ENCODE measurements at places on chromosomes 5 and 9.

DNA sequence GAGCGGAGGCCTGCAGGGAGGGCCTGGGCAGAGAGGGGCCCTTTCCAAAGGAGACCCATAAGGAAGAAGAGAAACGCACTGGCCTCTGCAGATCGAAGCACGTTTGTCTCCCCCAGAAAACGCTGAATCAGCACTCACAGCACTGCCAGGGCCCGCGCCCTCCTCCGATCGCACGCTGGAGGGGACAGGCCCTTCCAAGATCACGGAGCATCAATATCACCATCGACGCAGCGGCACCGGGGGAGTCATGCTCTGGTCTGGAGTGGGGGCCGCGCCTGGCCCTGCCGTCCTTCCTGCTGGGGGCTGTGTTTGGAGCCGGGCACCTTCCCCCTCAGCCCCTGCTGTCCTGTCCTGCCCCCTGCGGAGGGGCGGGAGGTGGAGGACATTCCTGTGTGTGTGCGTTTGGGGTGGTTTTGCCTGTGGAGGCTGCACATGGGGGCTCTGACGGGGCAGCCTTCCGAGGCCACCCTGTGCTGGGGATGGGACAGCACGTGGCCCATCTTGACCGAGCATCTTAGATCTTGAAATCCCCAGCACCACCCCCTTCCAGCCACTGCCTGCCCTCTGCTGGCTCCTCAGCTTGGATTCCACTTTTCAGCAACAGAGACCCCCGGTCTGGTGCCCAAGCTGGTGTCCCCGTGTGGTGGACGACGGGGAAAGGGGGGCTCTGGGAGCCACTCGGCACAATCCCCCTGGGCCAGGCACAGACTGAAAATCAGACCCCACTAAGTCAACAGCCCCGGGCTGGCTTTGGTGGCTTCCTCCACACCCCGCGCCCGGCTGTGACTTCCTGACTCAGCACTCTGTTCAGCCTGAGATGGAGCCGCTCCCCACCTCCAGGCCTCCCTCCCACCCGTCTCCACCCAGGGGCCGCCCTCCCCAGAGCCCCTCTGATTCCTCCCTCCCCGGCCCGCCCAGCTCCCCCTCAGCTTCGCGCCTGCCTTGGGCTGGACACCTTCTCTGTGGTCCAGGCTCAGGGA, 8.3 kb downstream of the TMEM250 start:
- DNase-seq, result peak; percentile 33

GRCh38 chr9:86098824-86099700, at the start of gene GOLM1:
TSS of gene GOLM1 (minus strand) at chr9:86099558. CDS start at chr9:86079320, 20,238 bp downstream.
- DNase-seq, result peak; percentile 27

DNA sequence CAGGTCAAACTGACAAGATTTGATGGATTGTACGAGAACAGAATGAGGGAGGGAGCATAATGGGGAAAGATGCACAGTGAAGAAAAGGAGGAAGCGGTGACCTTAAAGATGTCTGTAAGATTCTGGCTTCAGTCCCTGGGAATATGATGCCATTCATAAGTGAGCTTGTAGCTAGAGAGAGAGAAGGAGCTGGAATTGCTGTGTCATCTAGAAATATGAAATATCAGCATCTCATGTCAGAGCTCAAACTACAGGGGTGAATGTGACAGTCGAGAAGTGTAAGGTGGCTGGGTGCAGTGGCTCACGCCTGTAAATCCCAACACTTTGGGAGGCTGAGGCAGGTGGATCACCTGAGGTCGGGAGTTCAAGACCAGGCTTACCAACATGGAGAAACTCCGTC, 24.0 kb upstream of the WHRN start:
- no peak for DNase-seq

- DNase-seq, result no peak
Measured at GRCh38 chr5:74017786-74018211, 391.8 kb downstream of the ARHGEF28 start.

- DNase-seq, result no peak
Measured at GRCh38 chr5:61010467-61011454, 65.8 kb downstream of the NDUFAF2 start.

DNA sequence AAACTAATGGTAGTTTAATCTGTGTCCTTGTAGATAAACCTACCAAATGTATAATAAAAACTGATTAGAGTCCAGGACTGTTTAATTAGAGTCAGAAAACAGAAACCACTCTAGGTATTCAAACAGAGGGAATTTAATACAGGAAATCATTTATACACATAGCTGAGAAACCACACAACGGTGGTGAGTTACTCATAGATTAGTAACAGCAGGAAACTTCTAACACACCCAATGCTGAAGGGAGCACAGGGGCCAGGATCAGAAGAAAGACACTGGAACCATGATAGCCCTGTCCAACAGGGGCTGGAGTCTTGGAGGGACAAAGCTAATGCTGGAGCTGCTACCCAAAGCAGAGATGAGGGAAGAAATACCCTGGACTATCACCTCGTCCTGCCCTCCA, 321.0 kb downstream of the ACTL7B start:
- no peak for DNase-seq

GRCh38 chr5:95175106-95175505, 109.8 kb downstream of the MCTP1 start:
- DNase-seq, result no peak

DNA sequence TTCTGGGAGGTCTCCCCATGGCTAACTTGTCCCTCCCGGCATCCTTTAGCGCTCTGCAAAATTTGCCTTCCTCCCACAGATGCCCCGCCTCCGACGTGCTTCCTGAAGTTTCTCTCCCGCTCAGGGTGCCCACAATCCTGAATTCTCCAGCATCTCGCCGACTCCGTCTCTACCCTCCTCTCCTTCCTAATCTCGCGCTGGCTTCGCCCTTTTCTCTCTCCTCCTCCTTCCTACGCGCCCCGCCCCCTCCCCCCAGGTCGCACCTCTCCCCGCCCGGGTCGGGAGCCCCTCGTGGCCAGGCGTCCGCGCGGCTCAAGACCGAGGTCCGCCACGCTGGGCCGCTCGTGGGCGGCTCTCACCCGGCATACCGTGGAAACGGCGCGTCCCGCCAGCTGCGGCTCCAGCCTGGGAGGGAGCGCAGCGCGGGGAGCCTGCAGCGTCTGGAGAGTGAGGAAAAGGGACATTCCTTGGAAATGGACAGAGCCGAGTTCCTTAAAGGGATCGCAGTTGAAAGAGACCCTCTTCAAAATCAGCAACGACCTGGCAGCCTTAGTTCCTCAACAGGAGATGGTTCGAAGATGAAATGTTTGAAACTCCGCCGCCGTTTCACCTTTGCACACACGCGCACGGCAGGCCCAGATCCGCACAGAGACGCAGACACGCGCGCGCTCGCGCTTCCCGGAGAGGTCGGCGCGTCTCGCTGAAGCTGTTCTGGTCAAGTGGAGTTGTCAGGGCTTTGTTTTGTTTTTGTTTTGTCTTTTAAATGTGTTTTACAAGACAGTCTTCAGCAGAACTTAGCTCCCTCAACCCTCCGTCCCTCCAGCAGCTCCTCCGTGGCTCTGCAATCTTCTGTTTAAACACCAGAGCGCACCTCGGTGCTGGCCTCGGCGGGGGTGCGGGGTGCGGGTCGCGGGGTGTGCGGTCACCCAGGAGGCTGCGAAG, 5.0 kb upstream of the IRX2 start:
- no peak for DNase-seq

DNA sequence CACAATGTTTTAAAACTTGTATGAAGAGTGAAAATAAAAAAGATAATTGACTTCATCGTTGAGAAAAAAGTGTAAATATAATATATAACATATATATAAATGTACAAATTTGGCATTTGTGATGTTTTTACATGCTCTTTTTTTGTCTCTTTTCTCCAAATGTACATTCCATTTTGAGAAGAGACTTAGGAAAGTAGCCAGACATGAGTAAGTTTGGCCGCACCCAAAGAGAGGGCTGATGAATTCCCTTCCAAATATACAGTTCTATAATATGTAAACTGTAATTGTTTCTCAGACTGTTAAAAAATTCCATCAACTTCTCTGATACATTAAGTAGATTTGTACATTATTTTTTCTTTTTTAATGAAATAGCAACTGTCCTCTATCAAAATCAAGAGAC, 193.2 kb upstream of the MAP3K1 start:
- DNase-seq, result no peak

- DNase-seq, result no peak
Measured at GRCh38 chr5:61586096-61587084, 254.3 kb downstream of the ZSWIM6 start.

GRCh38 chr9:37324261-37324683, 98.2 kb upstream of the GRHPR start:
- peak; percentile 2 for DNase-seq

- DNase-seq, result no peak
Measured at GRCh38 chr5:67366276-67366675, 169.7 kb upstream of the CD180 start.

DNA sequence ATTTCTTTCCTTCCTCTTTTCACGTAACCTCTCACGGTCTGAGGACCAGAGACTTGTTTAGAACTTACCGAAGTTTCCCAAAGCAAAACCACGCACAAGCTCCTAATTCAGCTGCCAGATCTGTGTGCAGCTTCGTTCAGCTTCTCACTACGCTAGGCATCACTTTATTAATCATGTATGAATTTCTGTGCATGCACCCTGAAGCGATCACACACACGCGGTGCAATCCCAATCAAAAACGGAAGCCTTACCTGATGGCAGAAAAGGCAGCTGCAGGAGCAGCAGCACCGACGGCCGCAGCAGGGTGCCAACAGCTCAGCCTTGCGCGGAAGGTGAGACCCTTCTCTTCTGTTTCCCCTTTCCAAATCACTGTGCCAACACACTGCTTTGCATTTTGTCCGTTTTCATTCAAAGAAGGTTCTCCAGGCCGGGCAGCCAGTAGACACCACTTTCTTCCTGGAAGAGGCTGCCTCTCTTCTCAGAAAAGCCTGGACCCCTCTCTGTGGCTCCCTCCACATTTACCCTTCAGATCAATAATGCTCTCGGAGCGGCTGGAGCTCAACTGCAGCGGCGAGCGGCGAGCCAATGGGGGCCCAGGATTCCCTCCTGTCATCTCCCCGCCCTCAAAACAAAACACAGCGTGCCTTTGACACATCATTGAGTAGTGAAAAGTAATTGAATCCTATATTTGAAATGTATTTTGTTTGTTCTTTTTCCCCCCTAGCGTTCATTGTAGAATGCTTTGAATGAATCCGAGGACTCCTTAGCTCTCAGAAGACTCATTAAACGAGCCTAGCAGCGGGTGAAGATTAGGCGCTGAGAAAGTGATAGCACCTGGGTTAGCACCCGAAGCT, at the start of gene CDH12:
Gene CDH12, minus strand, starts transcription at position 538 of the 854 bp plus-strand sequence.
- no peak for DNase-seq

GRCh38 chr5:139137697-139138096, 60.5 kb downstream of the SIL1 start:
- DNase-seq, result no peak

- no peak for DNase-seq
Measured at GRCh38 chr5:71652803-71653543, 65.8 kb downstream of the MCCC2 start.

GRCh38 chr5:116466727-116467464, 107.7 kb downstream of the SEMA6A start:
- DNase-seq, result no peak

GRCh38 chr5:17014686-17015085, 78.6 kb upstream of the MYO10 start:
- no peak for DNase-seq

GRCh38 chr9:573691-574410, 267.6 kb upstream of the DMRT1 start:
- no peak for DNase-seq

DNA sequence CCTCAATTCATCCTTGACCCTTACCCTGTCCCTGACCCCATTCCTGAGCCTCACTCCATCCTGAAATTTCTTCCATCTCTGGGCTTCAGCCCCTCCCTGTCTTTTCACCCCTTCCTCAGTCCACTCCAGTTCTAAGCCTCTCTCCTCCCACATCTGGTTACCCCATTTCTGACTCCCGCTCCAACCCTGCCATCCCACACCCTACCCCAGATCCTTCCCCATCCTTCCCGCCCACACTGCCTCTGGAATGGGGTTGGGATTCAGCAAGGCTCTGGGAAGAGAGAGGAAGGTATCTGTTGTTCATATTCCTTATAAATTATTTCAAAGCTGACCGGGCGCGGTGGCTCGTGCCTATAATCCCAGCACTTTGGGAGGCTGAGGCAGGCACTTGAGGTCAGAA, 29.9 kb upstream of the MVB12B start:
- no peak for DNase-seq

- no peak for DNase-seq
Measured at GRCh38 chr5:130141659-130142320, 237.5 kb downstream of the CHSY3 start.

DNA sequence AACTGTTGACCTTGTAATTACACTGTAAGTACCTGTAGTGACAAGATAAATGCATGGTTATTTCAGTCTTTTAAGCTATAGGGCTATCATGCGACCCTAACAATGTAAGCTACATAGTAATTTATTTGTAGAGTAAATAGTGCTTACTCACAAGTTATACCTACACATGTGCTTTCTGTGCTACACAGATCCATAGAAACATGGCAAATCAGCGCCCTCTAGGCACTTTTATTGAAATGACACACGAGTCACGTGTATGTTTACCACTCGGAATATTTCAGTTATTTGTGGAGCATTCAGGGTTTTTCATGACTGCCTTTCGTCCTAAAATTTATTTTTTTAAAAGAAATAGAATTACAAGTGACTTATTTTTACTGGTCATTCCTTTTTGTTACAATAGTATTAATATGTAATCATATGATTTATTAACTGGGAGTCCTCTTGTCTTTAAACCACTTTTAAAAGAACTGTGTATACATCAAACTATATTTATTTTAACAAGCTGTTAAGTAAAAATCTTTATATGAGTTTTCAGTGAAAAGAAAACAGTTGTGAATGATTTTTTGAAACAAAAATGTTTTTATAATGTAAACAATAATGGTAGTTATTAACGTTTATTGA, 1242.3 kb upstream of the WWC1 start:
- DNase-seq, result no peak

DNA sequence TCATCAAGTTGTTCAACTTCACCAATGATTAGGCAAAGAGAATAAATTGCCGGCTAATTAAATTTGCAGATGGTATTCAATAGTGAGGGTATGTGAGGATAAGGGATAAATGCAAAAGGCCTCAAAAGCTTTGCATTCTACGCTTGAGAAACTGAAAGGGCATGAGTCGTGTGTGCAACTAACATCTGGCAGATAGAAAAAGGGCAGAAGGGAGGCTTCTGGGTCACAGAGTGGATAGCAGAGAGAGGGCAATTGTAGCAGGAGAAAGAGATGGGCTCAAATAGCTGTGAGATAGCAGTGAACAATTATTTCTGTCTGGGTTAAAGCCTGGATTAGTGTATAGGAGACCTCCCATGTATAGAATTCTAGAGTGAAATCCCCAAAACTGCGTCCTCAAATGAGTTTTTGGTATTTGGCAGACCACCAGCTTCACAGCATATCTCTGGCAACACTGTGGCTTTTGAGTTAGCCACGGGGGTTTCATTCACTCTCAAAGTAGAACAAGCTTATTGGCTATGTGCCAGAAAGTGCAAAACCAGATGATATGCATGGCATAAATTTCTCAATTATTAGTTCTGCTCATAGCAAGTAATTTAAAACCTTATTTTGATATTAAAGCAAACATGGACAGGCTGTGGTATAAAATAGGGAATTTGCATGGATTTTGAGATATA, 586.3 kb downstream of the BRINP1 start:
- no peak for DNase-seq

DNA sequence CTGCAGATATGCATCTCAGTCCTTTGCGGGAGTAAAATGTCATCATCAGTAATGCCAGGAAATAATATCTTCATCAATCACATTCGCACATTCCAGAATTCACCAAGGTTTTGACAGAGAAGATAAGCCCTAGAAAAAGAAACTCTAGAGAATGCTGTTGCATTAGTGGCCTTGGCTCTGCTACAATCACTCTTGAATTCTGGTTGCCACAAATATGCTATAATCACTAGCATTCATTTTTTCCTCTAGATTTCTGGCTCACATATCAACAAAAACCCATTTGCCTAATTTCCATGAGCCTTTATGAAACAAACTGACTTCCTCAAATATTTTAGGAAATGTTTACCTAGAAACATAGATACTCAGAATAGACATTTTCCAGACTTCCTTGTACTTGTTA, 653.4 kb downstream of the ANXA1 start:
- DNase-seq, result no peak
